ENCODE measurements at places on chromosomes 11 and 22. TPM values are rescaled to one million over a fixed set of nuclear protein-coding genes. Genes with fewer than 3 reads are reported as not detected.

The CTSW gene
- not detected for total RNA-seq

DNA sequence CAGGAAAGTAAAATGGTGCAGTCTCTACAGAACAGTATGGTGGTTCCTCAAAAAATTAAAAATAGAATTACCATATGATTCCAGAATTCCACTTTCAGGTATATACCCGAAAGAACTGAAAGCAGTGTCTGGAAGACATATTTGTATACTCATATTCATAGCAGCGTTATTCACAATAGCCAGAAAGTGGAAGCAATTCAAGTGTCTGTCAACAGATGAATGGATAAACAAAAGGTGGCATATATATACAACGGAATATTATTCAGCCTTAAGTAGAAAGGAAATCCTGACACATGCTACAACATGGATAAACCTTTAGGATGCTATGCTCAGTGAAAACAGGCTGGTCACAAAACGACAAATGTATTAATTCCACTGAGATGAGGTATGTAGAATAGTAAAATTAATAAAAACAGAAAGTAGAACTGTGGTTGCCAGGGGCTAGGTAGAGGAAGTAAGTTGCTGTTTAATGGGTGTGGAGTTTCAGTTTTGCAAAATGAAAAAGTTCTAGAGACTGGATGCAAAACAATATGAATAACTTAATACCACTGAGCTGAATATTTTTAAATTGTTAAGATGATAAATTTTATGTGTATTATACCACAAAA, 14.5 kb downstream of the SAA1 start:
- no peak for DNase-seq

DNA sequence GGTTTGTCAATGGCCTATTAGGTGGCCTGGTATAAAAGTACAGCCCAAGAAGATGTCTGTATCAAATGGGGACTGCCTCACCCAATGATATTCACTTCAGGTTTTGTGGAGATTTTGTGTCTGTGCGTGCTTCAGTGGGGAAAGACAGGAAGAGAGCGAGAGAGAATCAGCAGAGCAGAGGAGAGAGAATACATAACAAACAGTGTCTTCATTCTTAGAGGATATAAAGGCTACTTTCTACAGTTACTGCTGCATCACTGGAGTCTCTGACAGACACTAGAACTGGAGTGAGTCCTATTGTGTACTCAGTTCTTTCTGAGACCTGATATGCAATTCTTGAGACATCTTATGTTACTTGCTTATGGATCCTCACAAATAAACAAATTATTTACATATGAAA, 115.0 kb downstream of the CASP12 start:
- no peak for DNase-seq

- DNase-seq: no peak
These were observed 91.7 kb upstream of the CLMP start for GRCh38 chr11:123286761-123287160.

DNA sequence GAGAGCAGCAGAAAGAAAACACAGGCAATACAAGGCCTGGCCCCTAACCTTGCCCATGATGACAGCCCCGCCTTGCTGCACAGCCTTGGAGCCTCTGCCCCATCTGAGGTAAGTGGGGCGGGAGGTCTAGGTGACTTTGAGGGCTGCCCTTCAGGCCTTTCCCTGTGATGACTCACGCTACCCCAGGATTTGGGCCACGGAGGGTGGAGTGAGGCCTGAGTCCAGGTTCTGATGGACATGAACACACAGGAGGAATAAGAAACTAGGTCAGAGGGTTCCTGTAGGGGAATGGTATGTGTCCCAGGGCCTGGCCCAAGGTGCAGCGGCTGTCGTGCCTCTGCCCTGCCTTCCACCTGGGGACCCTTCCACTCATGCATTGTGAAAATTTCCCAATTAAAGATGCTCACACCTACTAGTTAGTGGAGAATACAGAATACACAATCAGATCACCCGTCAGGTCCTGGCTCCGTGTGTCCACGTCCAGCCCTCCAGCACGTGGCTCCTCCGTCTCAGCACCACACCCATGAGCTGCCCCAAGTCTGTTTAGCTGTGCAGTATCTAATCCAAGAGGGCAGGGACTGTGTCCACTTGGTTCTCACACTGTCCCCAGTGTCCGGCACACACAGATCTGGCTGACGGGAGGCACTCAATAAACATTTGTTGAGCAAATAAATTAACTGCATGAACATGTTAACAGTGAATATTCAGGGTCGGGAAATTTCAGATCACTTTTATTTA, 111.0 kb downstream of the CHST1 start:
- peak; percentile 17 for DNase-seq

- no peak for DNase-seq
These were observed 19.9 kb upstream of the SCN3B start for GRCh38 chr11:123674297-123674696.
